ENCODE measurements at places on chromosomes 2 and 18. TPM values are rescaled to one million over a fixed set of nuclear protein-coding genes. Genes with fewer than 3 reads are reported as not detected.

DNA sequence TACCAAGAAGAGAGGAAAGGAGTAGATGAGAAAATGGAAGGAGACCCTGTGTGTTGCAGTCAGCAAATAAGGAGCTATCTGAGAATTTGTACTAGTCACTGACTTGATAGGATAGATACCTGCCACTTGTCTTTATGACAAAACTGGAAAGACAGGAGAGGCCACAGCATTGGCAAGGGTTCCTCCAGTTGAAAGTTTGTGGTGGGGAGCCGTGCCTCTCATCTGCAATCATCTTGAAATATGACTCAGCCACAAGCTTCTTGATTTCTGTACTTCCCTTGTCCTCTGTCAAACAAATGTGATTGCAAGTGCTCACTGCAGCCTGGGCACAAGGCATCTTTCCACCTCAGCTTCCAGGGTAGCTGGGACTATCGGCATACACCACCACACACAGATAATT is 99.1 kb downstream of the GREB1L start:
- DNase-seq, result peak; percentile 35

The CHRND gene
- total RNA-seq, result not detected

The SNORC gene
- 0.63 TPM for total RNA-seq

The PTPN4 gene
- 24.3 TPM for total RNA-seq

GRCh38 chr2:8756230-8756629 is 74.4 kb downstream of the ID2 start:
- no peak for DNase-seq

DNA sequence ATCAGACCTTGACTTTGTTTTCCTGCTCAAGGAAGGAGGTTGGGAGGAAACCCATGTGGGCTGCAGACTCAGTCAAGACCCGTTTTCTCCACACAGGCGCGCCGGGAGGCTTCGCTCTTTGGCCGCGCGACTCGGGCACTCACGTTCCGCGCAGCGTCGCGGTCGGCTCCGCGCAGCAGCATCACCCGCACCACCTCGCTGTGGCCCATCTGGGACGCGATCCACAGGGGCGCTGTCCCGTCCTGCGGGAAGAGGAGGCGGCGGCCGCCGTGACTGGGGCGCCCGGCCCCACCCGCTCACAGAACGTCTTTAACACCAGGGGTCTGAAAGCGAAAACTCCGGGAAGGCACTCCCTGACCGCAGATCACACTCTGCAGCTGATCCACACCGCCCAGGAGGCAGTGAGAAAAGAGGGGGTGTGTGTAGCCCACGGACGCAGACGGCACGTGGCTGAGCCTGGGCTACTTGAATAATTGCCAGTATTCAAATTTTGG is 33.1 kb upstream of the NPC1 start:
- peak; percentile 55 for DNase-seq

The EVX2 gene
- total RNA-seq, result not detected

The SERPINB5 gene
- not detected for total RNA-seq

- DNase-seq, result no peak
These were observed 42.5 kb upstream of the TSPYL6 start for GRCh38 chr2:54298514-54298913.

GRCh38 chr2:43024515-43025011 is 201.8 kb downstream of the ZFP36L2 start:
- DNase-seq, result peak; percentile 47

GRCh38 chr18:73990258-73990657 is 157.4 kb downstream of the FBXO15 start:
- no peak for DNase-seq

The ZNF396 gene
- total RNA-seq, result 0.13 TPM

The GRB14 gene
- total RNA-seq, result not detected

- DNase-seq, result no peak
These were observed 54.4 kb upstream of the ZNF397 start for GRCh38 chr18:35186291-35187034.

The SIX2 gene
- not detected for total RNA-seq

The ABHD1 gene
- total RNA-seq, result not detected

The HOXD13 gene
- 3.8 TPM for total RNA-seq

- no peak for DNase-seq
These were observed 6.0 kb downstream of the NCK2 start for GRCh38 chr2:105750735-105751134.

DNA sequence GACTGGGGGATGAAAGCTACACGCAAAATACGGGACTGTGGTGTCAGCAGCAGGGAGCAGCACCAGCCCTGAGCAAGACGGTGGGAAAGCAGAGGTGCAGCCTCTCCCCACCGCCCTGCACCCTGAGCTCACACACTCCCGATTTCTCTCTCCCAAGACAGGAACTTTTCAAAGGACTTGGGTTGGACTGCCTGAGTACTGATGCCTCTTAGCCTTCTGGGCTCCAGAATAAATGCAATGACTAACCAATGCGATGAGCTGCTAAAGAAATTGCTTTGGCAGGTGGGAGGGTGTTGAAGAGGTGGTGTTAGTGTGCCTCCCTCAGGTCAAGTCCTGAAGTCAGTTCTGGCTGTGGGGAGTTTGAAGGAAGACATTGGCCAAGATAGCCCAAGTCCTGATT is 9.6 kb downstream of the TRIM54 start:
- no peak for DNase-seq

The RFX8 gene
- 5.1 TPM for total RNA-seq

GRCh38 chr2:38033646-38034045 is 42.3 kb downstream of the CYP1B1 start:
- DNase-seq, result no peak

GRCh38 chr18:27605107-27605834 is 420.2 kb upstream of the CHST9 start:
- peak; percentile 81 for DNase-seq

DNA sequence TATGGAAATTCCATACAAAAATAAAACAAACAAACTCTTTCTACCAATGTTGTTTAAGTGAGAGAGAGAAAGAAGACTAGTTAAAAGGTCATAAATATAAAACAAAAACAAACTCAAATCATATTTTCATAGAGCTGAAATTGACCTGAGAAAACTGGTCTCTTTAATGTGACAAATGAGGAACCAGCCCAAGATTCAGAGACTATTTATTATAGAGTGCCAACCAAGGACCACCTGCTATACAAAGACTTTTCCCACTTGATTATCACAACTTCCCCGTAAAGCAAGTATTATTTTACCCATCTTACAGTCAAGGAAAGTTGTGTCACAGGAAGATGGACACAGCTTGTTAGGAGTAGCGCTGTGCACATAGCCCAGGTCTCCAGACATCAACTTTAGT is 13.3 kb downstream of the ANKRD44 start:
- DNase-seq, result no peak

DNA sequence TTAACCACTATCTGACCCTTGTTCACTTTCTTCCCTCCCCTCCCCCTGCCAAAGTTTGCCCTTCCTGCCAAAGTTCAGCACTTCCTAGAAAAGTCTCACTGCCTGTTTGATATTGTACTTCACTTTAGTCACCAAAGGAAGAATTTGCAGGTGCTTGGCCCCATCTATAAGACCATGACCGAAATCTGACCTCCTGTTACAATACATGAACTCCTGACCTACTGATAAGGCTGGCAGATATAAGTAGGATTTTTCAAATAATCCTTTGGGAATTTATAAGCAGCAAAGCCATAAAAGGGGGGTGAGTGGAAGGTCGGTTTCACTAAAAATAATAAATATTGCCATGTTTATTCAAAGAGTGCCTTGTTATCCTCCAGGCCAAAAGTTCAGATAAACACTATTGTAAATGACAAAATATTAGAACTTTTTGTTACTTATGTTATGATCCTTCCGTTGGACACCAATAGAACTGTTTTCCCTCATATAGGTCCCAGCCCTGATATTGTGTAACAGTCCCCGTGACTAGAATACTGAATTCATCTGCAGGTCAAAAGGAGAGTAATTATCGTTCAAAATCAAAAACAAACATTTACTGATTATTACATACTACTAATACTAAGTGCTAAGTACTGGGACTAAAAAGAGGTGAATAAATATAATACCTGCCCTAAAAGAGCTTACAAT is 277.6 kb downstream of the EXOC6B start:
- DNase-seq, result no peak

The TANK gene
- total RNA-seq, result 69.4 TPM
